Daoy (cell line): ENCODE measurements at places on chromosomes 12 and 14. TPM values are rescaled to one million over a fixed set of nuclear protein-coding genes. Genes with fewer than 3 reads are reported as not detected.

TAS2R43 gene
- total RNA-seq, result 1.6 TPM in 1 of 2 replicates, not detected in the other

VDR gene
- 10.1 and 12.1 TPM in 2 replicates for total RNA-seq

SELPLG gene
- total RNA-seq, result 0.21 and 0.23 TPM in 2 replicates

CD9 gene
- 83.5 and 95.3 TPM in 2 replicates for total RNA-seq

INSM2 gene
- 0.17 TPM in 1 of 2 replicates, not detected in the other for total RNA-seq

CCDC38 gene
- total RNA-seq, result 0.06 TPM in 1 of 2 replicates, not detected in the other

GPR68 gene
- 10.1 and 11.6 TPM in 2 replicates for total RNA-seq

P2RX7 gene
- total RNA-seq, result 0.57 and 1.3 TPM in 2 replicates

KCNC2 gene
- total RNA-seq, result not detected in 2 replicates

B3GNT4 gene
- not detected in 2 replicates for total RNA-seq

TAS2R14 gene
- total RNA-seq, result 0.15 TPM in 1 of 2 replicates, not detected in the other

CKB gene
- total RNA-seq, result 24.7 and 28.1 TPM in 2 replicates

CSRP2 gene
- total RNA-seq, result 74.6 and 90.0 TPM in 2 replicates

RNF10 gene
- 74.5 and 92.7 TPM in 2 replicates for total RNA-seq

PAN2 gene
- 18.3 and 19.9 TPM in 2 replicates for total RNA-seq

STAB2 gene
- not detected in 2 replicates for total RNA-seq

SSTR1 gene
- total RNA-seq, result not detected in 2 replicates

DCAF11 gene
- total RNA-seq, result 68.9 and 75.2 TPM in 2 replicates

TESPA1 gene
- 1.1 and 5.8 TPM in 2 replicates for total RNA-seq

TSPAN8 gene
- not detected in 2 replicates for total RNA-seq

KRT6A gene
- total RNA-seq, result not detected in 2 replicates

WDR20 gene
- total RNA-seq, result 10.2 and 12.2 TPM in 2 replicates
